ENCODE measurements at places on chromosomes 1 and 21.

GRCh38 chr1:43835082-43836021 lies 98.2 kb upstream of the ARTN start:
- no peak for DNase-seq

GRCh38 chr1:60988891-60989290 lies 93.5 kb upstream of the NFIA start:
- no peak for DNase-seq

DNA sequence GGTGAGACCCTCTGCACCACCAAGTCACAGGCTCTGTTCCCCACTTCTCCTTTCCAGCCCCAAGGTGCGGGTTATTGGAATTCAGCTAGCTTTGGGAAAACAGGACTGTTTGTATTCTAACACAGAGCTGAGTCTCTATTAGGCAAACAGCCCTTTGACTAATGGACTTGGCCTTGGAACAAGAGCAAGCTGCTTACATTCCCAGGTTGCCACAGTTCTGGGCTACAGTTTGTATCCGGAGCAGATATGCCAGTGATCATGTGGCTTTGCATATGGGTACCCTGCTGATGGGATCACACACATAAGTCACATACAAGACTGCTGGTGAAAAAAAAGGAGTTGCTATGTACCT lies 110.5 kb upstream of the COA6 start:
- no peak for DNase-seq

GRCh38 chr1:235841938-235842545 lies 24.7 kb downstream of the LYST start:
- no peak for DNase-seq

DNA sequence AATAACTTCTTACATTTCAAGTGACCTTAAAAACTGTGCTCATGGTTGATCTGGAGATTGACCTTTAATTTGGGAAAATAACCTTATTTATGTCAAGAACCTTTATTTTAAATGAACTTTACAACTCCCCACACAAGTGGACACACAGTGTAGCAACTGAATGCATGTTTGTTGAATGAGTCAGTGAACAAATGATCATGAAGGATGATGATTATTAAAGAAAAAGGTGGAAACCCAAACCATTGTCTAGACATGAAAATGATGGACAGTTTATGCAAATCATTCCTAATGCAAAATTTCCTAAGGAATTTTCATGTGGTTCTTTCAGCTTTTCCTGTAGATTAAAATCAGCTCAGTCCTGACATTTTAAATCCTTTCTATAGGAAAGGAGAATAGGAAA lies 439.8 kb upstream of the RUNX1 start:
- DNase-seq: no peak

GRCh38 chr1:220954321-220955075 lies 75.3 kb downstream of the HLX start:
- DNase-seq: no peak

DNA sequence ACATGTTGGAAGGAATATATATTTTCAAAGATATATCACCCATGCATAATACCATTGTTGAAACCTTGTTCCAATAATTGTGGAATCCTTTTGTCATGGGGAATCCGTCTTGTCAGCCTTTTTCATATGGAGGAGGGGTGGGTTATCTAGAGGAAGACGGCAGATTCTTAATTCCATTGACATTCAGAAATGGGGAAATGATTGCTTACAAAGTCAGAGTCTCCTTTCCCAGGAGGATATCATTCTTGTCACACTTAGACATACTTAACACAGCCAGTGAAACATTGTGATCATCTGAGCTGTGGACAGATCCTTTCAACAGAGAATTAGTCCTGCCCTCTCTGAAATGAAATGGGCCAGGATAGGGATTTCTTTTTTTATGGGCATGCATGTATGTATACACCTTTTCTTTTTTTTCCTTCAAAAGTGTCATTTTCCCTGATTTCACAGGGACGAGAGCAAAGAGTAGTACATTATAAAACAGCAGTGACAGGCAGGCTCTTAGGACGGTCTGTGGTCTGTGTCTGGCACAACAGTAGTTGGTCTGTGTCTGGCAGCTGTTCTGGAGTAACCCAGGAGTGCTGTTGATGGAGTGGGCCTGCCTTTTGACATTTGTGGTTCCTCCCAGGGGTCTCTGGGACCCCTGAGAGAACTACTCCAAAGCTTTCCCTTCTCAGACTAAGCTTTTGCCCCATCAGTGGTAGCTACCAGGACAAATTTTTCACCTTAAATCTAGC lies 50.1 kb downstream of the VPS13D start:
- no peak for DNase-seq

DNA sequence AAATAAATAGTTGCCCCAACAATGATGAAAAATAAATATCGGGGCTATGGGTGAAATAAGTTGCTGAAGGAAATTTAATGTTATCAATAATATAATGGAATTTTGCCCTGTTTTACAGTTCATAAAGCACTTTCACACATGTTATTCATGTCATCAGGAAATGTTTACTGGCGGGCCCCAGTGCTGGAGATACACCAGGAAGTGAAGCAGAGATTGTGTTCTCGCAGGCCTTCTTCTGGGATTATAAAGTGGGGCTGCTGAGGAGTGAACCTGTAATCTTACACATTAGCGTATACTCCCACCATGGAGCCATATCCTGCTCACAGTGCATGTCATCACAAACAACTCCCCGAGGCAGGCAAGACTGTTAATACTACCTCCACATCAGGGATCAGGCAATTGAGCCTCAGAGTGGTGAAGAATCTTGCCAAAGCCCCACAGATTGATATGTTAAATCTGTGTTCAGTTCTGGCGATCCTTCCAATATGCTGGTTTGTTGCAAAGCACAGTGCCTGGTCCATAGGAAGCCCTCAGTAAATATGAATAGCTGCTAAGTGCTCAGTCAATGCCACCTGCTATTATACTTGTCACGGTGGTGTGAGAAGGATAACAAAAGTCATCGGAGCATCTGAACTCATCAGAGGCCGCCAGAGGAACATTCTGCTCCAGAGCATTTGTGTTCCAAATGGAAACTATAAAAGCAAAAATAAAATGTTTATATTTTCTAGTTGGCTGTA lies 104.4 kb upstream of the UBE2U start:
- DNase-seq: no peak

- DNase-seq: no peak
These were observed 174.5 kb downstream of the DENND1B start for GRCh38 chr1:197600751-197601150.

DNA sequence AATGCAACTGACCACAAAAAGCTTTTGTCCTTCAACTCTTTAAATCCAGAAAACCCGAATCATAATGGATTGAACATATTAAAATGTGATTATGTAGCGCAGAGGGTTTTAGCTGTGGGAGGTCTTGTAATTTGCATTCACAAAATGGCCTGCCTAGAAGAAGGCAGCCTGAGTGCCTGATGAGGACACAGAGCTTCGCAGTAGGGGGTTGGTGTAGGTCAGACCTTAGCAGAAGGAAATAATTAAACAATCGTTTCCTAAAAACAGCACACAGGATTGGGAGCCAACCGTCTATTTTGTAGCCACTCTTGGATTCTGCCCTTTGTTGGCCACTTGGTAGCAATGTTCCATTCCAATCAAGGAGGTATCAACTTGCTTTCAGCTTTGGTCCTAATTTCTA lies 195.7 kb upstream of the KIAA0040 start:
- DNase-seq: no peak

DNA sequence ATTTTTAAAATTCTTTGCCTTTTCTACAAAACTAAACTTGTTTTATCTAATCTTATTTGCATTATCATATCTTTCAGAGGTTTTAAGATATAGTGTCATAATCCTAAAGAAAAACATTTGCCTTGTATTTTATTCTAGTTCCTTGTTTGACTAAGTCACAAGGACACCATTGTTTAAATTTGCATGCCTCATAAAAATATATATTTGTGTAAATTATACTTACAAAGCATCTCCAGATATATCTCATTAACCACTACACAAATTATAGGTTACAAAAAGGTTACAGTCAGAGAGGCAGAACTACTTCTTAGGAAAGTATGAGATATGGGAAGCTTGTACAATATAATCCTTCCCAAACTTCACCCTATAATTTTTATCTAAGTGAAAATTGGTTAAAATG lies 4.2 kb upstream of the RGS13 start:
- DNase-seq: no peak

GRCh38 chr1:119316870-119317416 lies 51.6 kb upstream of the HAO2 start:
- no peak for DNase-seq

DNA sequence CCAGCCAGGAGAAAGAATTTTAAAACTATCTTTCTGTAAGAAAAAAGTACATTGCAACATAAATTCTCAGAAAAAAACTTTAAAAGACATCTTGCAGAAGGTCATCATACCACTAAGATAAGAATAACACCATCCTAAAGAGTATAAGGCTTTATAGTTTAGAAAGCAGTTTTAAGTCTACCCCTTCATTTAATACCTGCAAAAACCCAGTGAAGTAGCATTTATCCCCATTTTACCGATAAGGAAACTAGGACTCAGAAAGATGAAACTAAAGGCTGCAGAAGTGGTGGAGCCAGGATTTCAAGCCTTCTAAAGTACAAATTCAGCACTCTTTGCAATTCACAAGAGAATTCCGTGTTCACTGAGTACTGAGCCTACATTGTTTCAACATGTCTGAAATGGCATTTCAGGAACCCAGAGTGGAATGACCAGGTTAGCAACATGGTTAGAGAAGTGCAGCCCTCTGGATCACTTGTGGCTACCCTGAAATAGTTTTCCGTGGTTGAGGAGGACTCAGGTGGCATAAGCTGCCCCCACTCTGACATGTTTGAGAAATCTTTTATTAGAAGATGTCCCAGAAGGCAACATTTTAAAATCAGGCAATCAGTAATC lies 6.7 kb downstream of the MYCL start:
- no peak for DNase-seq

- DNase-seq: no peak
These were observed 394.1 kb downstream of the MATN1 start for GRCh38 chr1:30329263-30329753.

DNA sequence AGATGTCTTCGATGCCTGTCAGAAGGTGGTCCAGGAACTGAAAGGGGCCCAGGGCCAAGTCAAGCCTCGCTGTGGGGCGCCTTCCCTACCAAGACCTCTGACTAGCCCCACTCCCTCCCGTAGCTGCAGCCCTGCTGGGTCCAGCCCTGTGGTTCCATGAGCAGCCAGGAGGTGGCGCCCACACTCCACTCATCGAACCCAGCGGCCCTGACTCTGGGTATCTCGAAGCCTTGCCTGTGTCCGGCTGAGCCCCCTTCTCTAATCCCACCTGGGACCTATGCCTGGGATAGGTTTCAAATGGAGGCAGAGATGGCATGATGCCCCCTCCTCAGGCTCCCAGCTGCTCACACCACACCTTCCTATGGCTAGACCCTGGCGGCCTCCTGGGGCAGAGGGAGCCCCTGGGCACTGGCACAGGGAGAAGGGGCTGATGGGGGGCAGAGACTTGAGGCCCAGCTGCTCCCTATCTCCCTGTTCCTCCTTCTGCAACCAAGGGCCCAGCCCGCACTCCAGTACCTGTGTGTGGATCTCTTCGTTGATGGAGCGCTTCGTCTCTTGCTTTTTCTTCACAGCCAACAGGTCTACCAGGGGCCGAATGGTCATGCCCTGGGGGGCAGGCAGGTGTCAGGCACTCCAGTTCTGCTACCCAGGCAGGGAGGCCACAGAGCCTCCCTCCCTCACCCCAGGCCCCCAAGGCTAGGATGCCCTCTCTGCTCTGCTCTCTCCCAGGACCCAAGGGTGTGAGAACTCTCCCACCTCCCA lies 52.0 kb downstream of the SLC9A1 start:
- DNase-seq: peak; percentile 85
